ENCODE measurements at places on chromosomes 13 and 19.
A peak's percentile ranks its signal among the peaks of the same experiment; 100 is the strongest.

GRCh38 chr19:18091217-18091608 is 4.5 kb upstream of the IL12RB1 start:
- DNase-seq = peak; percentile 67

GRCh38 chr19:50322931-50323781 is 6.0 kb downstream of the KCNC3 start:
- DNase-seq = no peak

DNA sequence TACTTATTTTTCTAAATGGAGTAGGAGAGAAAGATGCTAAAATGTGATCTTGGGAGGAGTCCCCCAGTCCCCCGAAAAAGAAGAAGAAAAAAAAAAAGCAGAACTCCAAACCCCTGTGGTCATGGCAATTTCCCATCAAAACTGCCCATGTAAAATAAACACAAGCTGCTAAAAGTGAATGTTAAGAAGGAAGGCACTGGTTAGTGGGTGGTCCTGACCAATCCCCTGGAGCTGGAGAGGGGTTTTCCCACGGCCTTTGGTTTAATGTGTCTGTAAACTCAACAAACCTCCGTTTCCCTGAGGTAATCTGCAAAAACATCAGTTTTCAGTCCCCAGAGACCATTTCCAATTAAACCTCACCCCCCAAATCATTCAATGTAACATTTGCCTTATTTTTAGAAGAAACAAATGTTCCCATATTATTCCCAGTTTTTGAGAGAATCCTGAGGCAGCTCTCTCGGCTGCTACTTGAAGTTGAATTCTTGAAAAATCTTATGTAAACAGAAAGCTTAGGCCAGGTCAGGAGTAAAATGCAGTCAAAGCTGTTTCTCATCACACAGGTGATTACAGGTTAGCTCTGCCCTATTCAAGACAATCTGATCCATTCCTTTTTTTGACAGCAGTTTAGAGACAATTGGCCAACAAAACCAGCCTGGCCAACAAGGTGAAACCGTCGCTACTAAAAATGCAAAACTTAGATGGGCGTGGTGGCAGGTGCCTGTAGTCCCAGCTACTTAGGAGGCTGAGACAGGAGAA is 17.0 kb downstream of the RAB3D start:
- DNase-seq = no peak

GRCh38 chr19:4449022-4449638 is 8.5 kb downstream of the UBXN6 start:
- DNase-seq = no peak

DNA sequence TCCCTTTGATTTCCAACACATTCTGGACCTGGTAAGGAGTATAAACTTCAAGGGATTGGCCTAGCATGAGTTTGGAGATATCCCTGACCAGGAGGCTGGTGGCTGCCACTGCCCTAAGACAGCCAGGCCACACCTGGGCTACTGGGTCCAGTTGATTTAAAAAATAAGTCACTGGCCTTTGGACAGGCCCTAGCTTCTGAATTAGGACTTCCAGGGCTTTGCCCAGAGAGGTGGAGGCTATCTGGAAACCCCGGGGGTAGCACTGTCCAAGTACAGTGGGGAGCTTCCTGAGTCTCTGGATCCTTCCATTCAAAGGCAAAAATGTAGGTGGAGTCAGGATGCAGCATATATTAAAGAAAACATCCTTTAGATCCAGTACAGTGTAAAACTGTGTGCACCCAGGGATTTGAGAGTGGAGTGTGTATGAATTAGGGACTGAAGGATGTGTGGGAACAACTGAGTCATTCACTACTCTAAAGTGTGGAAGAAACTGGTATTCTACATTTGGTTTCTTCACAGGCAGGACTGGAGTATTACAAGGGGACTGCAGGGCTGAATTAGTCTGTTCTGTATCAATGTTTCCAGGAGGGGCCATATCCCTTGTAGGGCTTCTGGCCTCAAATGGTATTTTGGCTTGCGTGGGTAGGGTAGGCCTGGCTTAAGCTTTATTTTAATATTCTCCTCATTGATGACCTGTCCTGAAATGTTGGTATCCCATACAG is 14.8 kb upstream of the FCGBP start:
- no peak for DNase-seq

GRCh38 chr13:50353651-50354415 is 338.6 kb downstream of the KCNRG start:
- no peak for DNase-seq

GRCh38 chr19:48094129-48094854 is 16.3 kb downstream of the PLA2G4C start:
- DNase-seq = no peak

DNA sequence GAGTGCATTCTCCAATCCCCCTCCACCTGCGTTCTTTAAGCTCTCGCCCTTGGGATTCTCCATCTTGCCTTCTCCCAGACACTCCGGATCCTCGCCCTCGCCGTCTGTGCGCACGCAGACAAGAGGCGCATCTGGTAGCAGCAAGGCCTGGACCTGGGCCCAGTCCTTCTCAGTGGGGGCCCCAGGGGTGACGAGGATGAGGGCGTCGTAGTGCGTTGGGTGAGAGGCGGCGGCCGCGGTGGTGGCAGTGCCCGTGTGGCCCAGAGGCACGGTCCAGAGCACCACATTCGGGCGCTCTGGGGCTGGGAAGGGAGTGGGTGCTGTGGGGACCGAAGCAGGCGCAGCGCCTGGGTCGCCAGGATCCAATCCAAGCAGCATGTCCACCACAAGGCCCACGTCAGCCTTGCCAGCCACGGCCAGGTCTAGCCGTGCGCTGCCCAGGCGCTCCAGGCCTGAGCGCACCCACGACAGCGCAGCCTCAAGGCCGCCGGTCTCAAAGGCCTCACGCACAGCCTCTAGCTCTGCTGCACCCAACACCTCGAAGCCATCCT is 3.1 kb downstream of the IRGQ start:
- no peak for DNase-seq

GRCh38 chr19:38808741-38809140 is 4.0 kb downstream of the LGALS4 start:
- DNase-seq = no peak

DNA sequence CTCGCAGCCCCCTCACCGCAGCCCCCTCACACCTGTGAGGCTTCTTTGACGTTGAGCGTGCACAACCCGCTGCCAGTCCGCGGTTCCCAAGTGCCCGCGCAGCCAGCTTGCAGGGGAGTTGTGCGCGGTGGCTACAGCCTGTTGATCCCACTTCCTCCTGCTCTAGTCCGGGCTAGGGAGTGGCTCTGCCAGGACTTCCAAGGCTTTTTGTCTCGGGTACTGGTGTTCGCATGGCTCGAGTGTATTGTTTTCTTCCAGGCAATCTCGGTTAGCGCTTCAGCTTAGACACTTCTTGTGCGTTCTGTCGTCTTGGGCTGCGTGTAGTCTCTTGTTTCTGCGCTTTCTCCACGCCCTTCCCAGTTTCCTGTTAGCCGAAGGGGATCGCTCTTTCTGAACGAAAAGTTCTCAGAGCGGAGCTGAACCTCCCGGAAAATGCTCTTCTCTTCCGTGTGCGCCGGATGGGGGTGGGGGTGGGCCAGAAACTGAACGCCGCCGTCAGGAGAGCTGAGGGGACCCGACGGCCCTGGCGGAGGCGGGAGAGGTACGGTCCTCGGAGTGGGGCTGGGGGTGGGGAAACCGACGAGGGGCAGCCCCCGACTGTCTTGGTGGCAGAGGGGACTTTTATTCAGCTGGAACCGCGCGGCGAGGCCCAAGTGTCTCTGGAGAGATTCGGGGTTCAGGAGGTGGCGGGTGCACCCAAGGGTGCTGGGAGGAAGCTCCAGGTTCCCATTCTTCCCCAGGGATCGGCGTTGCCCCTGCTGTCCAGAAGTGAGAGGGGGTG is 697 bp upstream of the DGKH start:
- DNase-seq = peak; percentile 69

DNA sequence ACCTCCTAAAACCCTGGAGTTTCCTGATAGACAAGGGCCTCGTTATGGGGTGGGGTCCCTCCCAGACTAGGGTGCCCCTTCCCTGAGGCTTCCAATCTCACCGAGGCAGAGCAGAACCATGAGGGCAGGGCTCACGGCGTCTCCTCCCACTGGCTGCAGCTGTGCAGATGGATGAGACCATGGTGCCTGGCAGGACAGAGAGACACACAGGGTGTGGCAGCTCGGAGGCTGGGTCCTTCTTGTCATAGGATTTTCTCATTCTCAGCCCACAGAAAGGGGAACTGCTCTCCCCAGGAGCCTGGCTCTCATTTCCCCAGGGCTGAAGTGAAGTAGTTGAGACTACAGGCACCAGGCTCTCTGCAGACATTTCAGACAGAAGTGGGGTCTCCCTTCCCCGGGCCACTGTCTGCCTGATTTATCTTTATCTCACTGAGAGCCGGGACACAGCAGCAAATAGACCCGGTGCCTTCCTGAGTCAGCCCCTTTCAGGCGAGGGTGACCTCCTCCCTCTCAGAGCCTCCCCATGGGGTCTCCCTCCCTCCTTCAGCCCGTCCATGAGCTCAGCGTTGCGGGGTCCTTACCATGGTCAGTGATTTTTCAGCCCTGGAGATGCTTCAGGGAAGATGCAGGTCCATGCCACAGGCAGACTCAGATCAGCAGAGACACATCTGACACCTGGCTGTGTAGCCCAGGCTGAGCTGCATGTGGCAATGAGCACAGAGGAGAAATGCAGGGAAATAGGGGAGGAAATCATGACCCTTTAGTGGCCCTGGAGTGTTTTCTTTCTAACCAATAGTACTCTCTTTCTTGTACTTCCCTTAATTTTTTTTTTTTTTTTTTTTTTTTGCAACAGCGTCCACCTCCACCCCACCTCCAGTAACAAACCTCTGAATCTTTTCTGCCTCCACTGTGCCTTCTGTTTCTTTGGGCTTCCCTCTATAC is at the start of gene LILRA5:
Gene LILRA5, minus strand, starts transcription at position 731 of the 942 bp plus-strand sequence. Its CDS starts 147 bp downstream, at position 584.
- DNase-seq = no peak

DNA sequence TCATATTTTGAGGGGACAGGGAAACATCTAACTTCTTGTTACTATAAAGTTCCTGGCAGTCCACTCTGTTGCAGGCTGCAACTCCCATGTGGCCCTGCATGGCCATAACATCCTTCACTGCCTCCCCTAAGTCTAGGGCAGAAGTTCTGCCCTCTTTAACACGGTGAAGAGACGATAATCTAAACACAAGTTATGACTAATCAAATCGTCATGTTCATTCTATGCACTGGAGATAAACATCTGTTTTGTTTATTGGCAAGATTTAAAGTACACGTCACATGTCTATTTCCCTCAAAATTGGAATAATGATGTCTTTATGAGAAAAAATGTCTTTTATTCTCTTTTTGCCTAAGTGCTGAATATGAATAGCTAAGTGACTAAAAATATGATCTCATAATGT is 1629.4 kb downstream of the PCDH9 start:
- DNase-seq = no peak

DNA sequence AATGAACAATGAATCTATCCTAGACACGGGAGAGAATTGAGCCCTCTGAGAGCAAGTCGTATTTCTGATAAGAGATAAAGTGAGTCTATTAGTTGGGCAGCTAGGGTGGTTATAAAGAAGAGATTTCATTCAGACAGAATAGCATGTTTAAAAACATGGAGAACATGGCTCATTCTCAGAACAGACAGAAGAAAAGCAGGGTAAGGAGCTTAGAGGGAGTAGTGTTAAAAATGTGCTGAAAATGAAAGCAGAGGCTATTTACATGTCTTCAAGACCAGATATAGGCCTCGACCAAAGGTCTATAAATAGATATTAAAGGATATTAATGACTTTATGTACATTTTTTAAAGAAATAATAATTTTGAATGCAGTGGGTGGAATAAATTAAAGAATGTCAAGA is 149.5 kb downstream of the SLITRK1 start:
- DNase-seq = no peak
